ENCODE measurements at places on chromosomes 6 and 20. TPM values are rescaled to one million over a fixed set of nuclear protein-coding genes. Genes with fewer than 3 reads are reported as not detected.

Gene RCAN2
- 64.2 TPM for total RNA-seq

Gene THEMIS
- total RNA-seq = 0.39 TPM

Gene PCK1
- total RNA-seq = 0.45 TPM

Gene SLC22A7
- 0.69 TPM for total RNA-seq

Gene CASS4
- total RNA-seq = 0.47 TPM

Gene LAMA2
- total RNA-seq = 327 TPM

Gene UNC5CL
- 0.36 TPM for total RNA-seq

Gene BTN1A1
- total RNA-seq = 0.19 TPM

Gene NHLRC1
- 1.8 TPM for total RNA-seq

Gene PPP1R16B
- total RNA-seq = 2.9 TPM

Gene MAFB
- total RNA-seq = 7.1 TPM

Gene POM121L2
- total RNA-seq = 0.71 TPM

Gene NUDT3
- total RNA-seq = 58.5 TPM

Gene EYA4
- 1.2 TPM for total RNA-seq

Gene HMGCLL1
- 14.3 TPM for total RNA-seq

Gene PDE10A
- total RNA-seq = 6.8 TPM

Gene ACTL10
- 3.5 TPM for total RNA-seq

Gene SAPCD1
- total RNA-seq = 1.2 TPM

Gene PTCRA
- not detected for total RNA-seq

Gene RING1
- 42.4 TPM for total RNA-seq

Gene TMEM170B
- 20.7 TPM for total RNA-seq

Gene DLK2
- 0.92 TPM for total RNA-seq

Gene CTAGE9
- not detected for total RNA-seq

Gene WFDC10B
- total RNA-seq = not detected

Gene ADTRP
- total RNA-seq = 0.52 TPM

Gene OPN5
- 0.46 TPM for total RNA-seq

Gene PARD6B
- total RNA-seq = 7.3 TPM

Gene EEF1A2
- 340 TPM for total RNA-seq

Gene IRAK1BP1
- total RNA-seq = 10.1 TPM

Gene FGD2
- 1.1 TPM for total RNA-seq

Gene RNF182
- total RNA-seq = not detected

Gene DLL1
- 6.6 TPM for total RNA-seq

Gene HAO1
- total RNA-seq = not detected

Gene SLC32A1
- total RNA-seq = 0.14 TPM

Gene TPD52L2
- 99.9 TPM for total RNA-seq

Gene KAT14
- 12.9 TPM for total RNA-seq

Gene DDO
- not detected for total RNA-seq

Gene FAM135A
- 12.5 TPM for total RNA-seq

Gene WFDC10A
- total RNA-seq = not detected

Gene PRDM1
- 0.97 TPM for total RNA-seq

Gene IL17F
- not detected for total RNA-seq

Gene ADGRB3
- total RNA-seq = 12.6 TPM

Gene COL9A3
- total RNA-seq = 1.3 TPM

Gene TINAG
- not detected for total RNA-seq

Gene DEFB132
- not detected for total RNA-seq

Gene ADGRF1
- total RNA-seq = 0.16 TPM

Gene GHRH
- total RNA-seq = not detected

Gene PPP1R14C
- 9.0 TPM for total RNA-seq

Gene NSFL1C
- 65.6 TPM for total RNA-seq

Gene ECT2L
- total RNA-seq = 0.84 TPM

Gene ZBP1
- 0.22 TPM for total RNA-seq

Data from motor neuron (in vitro differentiated cells).